ENCODE measurements at places on chromosomes 5 and 9. TPM values are rescaled to one million over a fixed set of nuclear protein-coding genes. Genes with fewer than 3 reads are reported as not detected.

Gene ASB6
- 21.6 TPM for total RNA-seq

Gene ZDHHC11B
- not detected for total RNA-seq

Gene KCNMB1
- not detected for total RNA-seq

Gene RNF180
- total RNA-seq = 13.1 TPM

Gene FLT4
- 93.0 TPM for total RNA-seq

Gene TICAM2
- total RNA-seq = 1.4 TPM

Gene PLGRKT
- 17.9 TPM for total RNA-seq

Gene MUSK
- total RNA-seq = not detected

Gene DNAH5
- total RNA-seq = 0.96 TPM

Gene TIMD4
- total RNA-seq = not detected

Gene ANXA2R
- total RNA-seq = 5.4 TPM

Gene SLC6A3
- total RNA-seq = not detected

Gene CAMK2A
- total RNA-seq = not detected

Gene SHOC1
- total RNA-seq = not detected

Gene ACO1
- 64.4 TPM for total RNA-seq

Gene PLPP7
- 2.6 TPM for total RNA-seq

Gene STC2
- 18.1 TPM for total RNA-seq
